ENCODE measurements at places on chromosomes 5 and 9.

DNA sequence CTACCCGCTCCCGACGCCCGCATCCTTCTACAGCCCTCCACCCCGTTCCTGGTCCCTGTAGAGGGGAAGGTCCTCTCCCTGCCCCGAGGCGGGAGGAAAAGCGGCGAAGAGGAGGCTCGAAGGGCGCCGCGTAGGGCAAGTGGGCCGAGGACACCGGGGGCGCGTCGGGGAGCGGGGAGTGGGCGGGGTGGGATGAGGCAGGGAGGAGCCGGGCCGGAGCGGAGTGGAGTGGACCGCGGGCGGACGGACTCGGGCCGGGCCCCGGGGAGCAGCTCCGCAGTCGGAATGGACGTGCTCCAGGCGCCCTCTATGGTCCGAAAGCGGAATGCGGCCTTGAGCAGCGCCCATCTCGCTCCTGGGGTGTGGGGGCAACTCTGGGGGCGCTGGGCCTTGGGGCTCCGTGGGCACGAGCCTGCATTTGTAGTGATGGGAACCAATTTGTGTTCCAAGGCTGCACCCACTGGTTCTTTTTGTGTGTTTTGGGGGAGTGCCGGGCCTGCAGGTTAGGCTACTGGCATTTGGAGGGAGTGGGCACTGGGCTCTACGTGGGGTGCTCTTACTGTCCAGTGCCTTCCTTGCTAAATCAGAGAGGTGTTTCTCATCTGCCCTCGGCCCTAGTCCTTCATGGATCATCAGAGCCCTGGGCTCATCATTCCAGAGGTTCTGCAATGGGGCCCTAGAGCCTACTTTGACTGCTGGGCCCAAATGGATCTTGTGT is 7.3 kb downstream of the IRX1 start:
- DNase-seq = no peak

DNA sequence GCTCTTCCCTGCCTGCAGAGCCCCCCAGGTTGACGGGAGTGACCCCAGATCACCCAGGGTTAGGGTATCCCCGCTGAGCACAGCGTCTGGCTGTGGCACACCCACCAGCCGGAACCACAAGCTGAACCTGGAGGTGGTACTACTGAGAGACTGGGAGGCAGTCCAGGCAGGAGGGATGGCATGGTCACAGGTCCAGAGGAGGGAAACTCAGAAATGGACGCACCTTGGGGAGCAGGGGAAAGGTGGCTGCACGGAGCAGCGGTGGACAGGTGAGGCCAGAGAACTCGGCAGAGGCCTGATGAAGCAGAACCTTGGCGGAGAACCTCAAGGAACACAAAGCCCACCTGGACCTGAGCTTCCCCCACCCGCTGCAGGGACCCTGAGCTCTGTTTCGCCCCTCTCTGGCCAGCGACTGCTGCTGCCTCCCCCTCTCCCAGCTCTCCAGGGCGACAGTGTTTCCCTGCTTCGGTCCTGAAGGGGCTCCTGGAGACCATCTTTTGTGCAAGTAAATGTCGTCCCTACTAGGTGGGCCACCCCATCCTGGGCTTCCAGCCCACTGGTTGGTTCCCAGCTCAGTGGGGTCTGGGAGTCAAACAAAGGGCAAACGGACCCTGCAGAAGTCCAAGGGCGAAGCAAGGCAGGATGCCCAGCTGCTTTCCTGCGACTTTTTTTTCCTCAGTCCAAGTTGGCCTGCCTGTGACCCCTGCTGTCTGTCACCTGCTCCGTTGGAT is 845 bp downstream of the ADGRD2 start:
- DNase-seq = no peak

DNA sequence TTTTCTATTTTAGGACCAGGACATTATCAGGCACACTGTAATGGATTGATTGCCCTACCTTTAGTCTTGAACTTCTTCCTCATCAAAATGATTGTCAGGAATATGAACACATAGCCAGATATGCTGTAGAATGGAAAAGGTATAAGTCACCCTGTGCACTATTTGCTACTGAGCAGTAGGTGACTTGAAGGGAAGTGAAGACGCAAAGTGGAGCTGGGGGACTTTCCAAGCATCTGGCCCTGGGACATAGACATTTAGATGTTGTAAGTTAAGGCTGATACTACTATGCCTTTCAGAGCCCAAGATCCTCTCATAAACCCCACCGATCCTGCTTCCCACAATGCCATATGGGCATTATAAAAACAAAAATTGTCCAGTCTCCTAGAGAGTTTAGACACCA is 174.5 kb downstream of the DOCK8 start:
- DNase-seq = no peak

GRCh38 chr9:2919347-2919746 is 75.5 kb upstream of the PUM3 start:
- DNase-seq = no peak

- no peak for DNase-seq
These were observed 285.2 kb upstream of the SEMA6A start for GRCh38 chr5:116859666-116860320.

- no peak for DNase-seq
These were observed 1.3 kb downstream of the STOM start for GRCh38 chr9:121368745-121369144.

DNA sequence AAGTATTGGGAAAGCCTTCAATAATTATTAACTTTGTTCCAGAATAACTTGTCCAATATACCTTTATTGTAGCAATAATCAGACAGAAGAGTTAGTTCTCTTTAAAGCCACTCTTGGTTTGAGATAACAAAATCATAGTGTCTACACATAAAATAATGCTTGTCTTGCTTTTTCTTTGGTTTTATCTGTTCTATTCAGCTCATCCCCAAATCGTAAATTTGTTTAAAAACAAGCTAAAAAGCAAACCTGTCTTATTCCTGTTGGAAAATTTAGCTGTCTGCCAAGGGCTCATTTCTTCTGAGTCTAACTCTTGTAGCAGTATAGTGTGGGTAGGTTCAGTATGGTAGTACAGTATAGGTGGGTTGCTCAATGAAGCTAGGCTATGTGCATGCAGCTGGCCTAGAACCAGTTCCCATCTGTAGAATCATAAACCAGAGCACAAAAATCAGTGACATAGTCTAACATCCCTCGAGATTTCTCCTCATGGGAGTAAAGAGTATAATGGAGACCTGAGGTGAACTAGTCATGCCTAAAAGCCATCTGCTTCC is 17.9 kb upstream of the APBA1 start:
- DNase-seq = no peak

GRCh38 chr5:98827161-98827560 is 53.7 kb downstream of the RGMB start:
- no peak for DNase-seq

GRCh38 chr5:172219296-172219695 is 25.3 kb downstream of the EFCAB9 start:
- DNase-seq = no peak

DNA sequence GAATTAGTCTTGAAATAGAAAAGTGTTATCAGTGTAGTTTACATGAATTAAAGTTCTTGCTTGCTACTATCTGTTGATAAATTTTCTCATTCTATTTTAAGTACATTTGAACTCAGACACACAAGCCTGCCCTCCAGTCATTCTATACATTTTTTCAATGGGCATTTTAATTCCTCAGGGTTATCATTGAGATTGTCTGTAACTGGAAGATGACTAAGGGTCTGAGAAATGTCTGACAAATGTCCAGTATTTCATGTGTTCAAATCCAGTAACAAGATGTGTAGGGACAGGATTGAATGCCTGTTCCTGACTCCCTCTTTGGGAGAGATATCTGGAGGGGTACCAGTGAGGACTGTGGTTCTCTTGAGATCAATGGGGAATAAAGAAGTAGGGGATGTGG is 223.9 kb upstream of the ADAMTSL1 start:
- no peak for DNase-seq

GRCh38 chr9:81372628-81373191 is 316.6 kb downstream of the TLE1 start:
- no peak for DNase-seq

- DNase-seq = no peak
These were observed 66.6 kb upstream of the SPATA31E1 start for GRCh38 chr9:87816036-87816435.

GRCh38 chr9:115972362-115972761 is 181.2 kb upstream of the PAPPA start:
- no peak for DNase-seq

DNA sequence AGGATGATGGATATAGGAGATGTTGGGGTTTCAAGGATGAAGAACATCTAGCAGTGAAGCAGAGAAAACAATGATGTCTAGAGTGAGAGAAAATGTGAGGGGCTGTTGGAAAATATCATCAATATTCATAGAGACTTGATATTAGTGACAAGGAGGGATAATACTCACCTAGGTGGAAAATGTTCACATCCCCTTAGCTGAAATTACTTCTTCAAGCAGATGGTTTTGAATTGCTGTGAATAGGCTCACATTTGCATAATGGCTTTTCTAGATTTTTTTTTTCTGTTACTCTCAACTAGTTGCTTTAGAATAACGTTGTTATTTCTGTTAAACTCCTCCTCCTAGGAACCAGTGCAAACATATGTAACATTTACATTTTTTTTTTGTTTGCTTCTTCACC is 61.6 kb upstream of the MAP1B start:
- DNase-seq = no peak

GRCh38 chr9:6655036-6655435 is 9.5 kb upstream of the GLDC start:
- no peak for DNase-seq

DNA sequence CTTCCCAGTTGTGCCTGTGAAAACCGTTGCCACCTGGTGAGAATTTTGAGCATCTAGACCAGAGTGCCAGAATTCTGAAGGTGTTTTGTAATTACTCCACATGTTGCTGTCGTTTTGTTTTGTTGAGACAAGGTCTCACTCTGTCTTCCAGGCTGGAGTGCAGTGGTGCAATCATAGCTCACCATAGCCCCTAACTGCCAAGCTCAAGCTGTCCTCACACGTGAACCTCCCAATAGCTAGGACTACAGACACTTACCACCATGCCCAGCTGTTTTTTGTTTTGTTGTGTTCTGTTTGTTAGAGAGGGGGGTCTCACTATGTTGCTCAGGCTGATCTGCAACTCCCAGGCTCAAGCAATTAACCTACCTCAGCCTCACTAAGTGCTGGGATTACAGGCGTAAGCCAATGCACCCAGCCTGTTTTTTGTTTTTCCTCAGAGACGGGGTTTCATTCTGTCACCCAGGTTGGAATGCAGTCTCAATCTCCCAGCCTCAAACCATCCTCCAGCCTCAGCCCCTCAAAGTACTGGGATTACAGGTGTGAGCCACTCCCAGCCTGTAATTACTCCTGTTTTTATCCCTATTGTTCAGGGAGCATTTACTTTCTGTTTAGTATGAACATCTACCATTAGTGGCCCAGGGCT is 121.1 kb upstream of the DMRT1 start:
- DNase-seq = no peak

DNA sequence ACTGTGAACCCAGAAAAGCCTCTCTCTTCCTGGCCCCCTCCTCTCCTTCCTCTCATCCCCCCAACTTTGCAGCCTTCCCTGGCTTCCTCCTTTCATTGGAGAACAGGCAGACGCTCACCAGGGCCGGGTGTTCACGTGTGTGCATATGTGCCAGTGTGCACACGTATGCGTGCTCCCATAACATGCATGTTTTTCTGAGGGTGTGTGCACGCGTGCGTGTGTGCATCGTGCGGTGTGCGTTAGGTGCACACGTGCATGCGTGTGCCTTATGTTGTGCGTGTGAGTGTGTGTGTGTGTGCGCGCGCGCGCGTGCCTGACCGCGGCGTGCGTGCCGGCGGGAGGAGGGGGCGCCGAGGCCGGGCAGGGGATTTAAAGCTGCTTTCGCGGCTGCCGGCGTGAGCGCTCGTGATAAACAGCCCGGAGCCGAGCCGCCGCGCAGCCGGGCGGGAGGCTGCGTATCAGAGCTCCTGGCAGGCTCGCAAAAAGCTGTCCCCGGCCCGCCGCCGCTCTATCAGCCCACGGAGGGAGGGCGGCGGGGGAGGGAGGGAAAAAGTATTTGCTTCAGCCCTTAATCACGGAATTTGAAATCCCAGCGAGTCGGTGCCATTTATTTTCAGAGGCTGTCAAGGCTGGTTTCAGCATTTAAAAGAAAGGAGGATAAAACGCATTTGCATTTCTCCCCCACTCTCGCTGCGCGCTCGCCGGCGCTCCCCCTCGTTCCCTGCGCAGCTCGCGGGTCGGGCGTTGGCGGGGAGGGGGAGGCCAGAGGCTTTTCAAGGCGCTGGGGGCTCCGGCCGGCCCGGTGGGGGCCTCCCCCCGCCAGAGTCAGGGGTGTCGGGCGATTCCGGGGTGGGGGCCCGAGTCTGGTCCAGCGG is 183.9 kb downstream of the C9orf50 start:
- no peak for DNase-seq

DNA sequence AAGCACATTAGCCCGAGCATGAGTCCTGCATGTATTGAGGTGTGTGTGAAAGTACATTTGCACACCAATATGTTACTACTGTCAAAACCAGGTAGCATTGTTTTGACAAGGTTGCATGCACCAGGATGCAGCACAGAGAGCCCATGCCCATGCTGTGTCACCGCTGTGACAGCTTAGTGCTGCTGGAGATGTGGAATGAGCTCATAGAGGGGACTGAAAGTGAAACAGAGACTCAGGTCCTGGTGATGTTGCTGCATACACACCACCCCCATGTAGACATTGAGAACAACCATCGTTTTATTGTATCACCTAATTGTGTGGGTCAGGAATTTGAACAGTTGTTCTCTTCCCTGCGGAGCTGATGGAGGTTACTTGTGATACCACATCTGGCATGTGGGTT is 53.0 kb downstream of the GADD45G start:
- no peak for DNase-seq

DNA sequence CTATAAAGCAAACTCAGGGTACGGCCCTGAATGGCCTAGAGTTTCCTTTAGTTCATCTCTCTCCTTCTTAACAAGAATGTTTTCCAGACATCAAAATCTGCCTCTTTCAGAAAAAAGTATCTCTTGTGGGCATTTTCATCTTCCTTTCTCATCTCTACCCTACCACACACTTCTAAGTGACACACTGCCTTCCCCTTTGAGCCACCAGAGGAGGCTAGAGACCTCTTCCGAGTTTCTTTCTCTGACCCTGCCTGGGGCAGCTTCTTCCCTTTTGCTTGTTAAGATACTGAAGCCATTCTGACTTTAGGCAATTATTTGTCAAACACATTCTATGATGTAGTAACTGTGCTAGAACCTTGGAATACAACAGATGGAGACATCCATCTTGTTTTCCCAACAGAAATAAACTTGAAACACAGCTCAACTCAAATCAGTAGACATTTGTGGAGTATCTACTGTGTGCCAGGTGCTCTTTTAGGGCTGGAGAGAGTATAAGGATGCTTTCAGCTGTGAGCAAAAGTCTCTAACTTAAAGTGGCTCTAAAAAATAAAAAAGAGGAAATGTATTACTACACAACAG is 8.6 kb upstream of the SV2C start:
- no peak for DNase-seq

- DNase-seq = no peak
These were observed 18.0 kb upstream of the STARD4 start for GRCh38 chr5:111530298-111530740.

DNA sequence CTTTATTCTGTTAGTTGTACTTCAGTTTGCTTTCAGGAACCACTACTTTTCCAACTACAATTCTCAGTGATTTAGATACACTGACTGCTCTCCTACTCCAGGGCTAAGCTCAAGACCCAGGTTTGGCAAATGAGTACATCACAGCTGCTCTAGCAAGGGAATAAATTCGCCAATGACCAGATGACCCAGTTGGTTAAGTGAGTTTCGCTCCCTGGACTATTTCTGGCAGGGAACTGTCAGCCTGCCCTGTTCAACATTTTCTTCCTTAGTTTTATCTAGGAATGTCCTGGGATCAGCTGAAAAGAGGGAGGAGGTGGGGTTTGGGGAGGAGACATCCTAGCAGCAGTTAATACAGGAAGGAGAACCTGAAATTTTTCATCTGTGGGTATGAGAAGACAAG is 6.4 kb upstream of the STARD4 start:
- no peak for DNase-seq

GRCh38 chr5:30539004-30539634 is 654.4 kb upstream of the CDH6 start:
- no peak for DNase-seq

All from brain pericyte (primary cell).